ENCODE measurements at places on chromosomes 4 and X.

DNA sequence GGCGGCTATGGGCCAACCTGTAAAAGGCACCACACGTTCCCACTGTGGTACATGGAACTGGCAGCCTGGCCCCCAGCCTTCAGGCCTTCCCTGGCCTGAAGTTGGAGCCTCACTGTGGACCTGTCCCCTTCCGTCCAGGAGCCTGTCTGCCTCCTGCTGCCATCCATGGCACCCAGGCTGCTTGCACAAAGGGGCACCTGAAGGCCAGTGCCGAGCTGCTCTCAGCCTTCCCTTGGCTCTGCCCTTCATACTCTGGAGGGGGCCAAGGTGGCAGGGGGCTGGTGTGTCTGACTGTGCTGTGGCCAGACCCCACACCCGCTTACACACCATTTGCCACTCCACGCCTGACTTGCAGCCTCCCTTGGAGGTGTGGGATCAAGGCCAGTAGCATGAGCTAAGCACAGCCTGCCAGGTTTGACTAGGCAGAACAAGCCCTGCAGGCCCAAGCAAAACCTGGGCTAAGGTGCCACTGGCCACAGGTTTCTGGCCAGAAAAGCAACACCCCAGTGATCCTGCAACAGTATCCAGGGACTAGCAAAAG lies 17.3 kb upstream of the GIMD1 start:
- DNase-seq = no peak

DNA sequence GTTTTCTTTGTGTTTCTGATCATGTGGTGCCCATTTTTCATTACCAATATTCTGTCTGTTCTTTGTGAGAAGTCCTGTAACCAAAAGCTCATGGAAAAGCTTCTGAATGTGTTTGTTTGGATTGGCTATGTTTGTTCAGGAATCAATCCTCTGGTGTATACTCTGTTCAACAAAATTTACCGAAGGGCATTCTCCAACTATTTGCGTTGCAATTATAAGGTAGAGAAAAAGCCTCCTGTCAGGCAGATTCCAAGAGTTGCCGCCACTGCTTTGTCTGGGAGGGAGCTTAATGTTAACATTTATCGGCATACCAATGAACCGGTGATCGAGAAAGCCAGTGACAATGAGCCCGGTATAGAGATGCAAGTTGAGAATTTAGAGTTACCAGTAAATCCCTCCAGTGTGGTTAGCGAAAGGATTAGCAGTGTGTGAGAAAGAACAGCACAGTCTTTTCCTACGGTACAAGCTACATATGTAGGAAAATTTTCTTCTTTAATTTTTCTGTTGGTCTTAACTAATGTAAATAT lies 110.4 kb downstream of the IL13RA2 start:
- DNase-seq = no peak

GRCh38 chr4:97396097-97396496 lies 747.2 kb downstream of the STPG2 start:
- DNase-seq = peak; percentile 71

DNA sequence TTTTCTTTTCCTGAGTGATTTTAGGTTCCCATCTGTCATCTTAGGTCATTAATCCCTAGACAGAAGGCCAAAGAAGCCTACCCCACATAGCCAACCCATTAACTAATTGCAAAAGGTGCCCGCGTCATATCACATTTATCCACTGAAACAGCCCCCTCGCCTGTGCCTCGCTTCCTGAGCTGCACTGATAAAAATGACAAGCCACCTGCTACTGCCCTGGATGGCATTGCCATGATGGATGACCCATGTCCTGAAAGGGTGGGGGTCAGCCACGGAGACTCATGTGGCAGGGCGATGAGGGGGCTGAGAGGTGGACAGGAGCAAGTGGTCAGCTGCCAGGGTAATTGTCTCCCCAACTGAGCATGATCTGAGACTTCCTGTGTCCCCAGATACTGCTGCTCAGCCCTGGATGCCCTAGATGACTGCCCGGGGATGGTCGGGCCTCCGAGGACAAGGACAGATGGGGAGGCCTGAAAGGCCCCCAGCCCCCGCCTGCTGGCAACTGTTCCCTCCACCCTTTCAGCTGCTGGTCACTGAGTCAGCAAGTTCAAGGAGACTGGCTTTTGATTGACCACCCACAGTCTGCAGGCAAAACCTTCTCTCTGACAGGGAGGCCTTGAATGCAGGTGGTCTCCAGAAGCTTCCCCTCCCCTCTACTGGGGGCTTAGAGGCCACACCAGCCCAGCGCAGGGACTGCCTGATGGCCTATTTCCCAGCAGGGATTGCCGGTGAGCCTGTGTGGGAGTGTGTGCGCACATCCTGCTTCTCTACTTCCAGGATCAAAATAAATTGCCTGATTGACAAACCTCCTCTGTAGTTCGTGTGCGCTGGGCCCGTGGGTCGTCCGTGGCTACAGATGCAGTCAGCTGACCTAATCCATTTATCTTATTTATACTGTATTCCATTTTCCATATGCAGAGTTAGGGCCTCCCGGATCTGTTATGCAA lies 496.3 kb downstream of the BCOR start:
- DNase-seq = no peak

GRCh38 chrX:19046343-19047215 lies 62.7 kb upstream of the PHKA2 start:
- peak; percentile 35 for DNase-seq

DNA sequence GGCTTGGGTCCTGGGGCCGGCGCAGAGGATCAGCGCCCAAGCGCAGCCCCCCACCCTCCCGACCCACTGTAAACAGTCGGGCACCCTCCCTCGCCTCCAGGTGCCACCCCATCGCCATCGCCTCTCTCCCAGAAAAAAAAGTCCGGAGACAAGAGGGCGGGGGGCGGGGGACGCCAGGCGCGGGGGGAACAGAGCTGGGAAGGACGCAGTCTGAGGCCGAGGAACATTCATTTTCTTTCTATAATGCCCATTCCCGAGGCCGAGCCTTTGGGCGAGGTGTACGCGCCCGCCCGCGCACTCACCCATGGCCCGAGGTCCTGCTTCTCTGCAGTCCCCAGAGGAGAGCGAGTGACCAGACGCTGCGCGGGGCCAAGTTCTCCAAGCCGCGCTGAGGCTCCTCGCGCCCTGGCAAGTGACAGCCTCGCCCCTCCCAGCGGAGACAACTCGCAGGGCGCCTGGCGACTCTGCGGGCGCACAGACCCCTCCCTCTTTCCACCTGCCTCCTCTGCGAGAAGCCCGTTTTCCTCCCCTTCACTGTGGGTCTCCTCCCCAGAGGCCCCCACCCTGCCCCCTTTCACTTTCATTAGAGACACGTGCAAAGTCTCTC lies 63.5 kb upstream of the WDR17 start:
- DNase-seq = no peak

DNA sequence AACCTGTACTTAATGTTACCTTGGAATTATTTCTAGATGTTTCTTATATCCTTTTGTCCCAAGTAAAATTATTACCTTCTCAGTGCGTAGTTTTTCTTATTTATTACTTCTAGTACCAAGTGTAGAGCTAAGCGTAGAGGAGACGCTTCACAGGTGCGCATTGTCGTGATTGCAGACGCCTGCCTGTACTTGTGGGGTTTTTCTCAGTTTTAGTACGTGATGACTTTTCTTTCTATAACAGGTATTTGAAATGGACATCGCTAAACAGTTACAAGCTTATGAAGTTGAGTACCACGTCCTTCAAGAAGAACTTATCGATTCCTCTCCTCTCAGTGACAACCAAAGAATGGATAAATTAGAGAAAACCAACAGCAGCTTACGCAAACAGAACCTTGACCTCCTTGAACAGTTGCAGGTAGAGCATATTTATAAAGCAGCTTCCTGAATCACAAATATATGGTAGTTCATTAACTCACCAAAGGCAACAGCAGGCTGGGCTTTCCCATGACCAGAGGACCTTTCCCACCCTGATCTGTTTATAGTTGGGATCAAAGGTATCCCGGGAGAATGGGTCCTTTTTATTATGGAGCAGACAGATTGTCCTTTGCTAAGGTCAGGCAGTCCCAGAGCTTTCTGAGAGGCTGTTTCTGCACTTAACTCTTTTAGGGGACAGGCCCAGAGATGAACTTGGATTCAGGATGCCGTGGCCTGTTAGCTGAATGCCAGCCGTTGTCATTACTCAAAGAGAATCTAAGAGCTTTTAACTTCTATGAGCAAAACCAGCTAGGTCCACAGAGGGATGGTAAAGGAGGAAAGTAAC lies 172.9 kb downstream of the PTTG2 start:
- DNase-seq = no peak

GRCh38 chr4:163200727-163201349 lies 34.1 kb upstream of the NAF1 start:
- DNase-seq = no peak

DNA sequence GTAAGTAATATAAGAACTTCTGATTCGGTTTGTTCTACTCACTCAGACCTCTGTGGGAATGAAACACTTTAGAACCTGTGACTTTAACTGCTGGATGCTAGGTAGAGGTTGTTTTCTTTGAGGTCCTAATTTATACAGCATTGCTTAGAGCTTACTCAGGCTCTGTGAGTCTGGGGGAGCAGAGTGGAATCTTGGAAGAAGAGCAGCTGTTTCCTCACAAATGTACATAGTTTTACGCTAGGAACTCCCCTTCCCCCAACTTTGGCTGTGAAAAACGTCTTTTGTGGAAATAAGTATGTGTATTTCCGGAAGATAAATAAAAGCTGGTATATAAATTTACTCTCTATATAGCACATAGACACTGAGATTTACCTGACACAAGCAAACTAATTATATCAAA lies 141.4 kb downstream of the NAA11 start:
- DNase-seq = no peak

- DNase-seq = peak; percentile 72
Observed at GRCh38 chr4:83850435-83850834, 314.5 kb downstream of the GPAT3 start.

GRCh38 chr4:85603437-85604336 lies 128.7 kb downstream of the ARHGAP24 start:
- peak; percentile 19 for DNase-seq

GRCh38 chrX:19382555-19383145 lies 38.9 kb downstream of the PDHA1 start:
- peak; percentile 11 for DNase-seq

DNA sequence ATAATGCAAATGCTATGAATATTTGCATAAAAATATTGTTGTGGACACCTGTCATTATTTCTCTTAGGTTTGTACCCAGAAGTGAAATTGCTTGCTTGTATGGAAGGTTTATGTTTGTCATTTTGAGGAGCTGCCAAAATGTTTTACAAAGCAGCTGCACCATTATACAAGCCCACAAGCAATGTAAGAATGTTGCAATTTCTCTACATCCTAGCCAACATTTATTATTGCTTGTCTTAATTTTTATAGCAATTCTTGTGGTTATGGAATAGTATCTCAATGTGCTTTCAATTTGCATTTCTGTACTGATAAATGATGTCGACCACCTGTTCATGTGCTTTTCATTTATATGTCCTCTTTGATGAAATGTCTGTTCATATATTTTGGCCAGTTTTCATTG lies 18.7 kb upstream of the RBMX start:
- DNase-seq = no peak

- no peak for DNase-seq
Observed at GRCh38 chr4:1599491-1600210, 84.5 kb downstream of the FAM53A start.

DNA sequence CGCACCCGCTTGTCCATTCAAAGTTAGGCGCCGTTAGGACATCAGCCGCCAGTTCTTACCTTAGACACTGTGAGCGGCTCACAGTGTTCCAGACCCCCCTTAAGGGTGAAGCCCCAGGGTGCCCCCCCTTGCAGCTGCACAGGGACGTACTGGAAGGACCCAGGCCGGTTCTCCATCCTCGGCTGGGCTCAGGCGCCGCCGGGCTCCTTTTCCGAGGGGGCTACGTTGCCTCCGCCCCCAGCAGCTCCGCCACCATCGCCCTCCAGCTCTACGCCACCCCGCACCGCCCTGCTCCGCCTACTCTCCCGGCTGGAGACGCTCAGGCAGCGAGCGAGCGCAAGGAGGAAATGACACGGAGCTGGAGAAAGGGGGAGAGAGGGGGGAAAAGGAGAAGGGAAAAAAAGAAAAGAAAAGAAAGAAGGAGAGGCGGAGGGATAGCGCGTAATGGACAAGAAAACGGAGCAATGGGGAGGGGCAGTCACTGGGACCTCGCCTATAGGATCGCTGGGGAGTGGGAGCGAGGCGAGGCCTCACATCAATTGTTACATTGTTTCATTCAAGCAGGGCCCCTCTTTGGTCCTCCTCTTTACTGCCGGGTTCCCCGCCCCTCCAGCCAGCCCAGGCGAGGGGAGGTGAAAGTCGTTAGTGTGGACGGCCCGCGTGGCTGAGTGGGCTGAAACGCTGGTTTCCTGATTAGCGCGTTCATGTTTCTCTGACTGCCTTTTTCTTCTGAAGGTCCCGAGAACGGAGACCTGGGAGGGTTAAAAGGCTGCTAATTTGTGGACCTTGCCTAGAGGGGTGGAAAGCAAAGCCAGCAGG lies at the start of gene SHROOM4:
SHROOM4 (minus strand) TSS at position 352 of the 819 bp plus-strand sequence; CDS start at position 176, 176 bp downstream.
- peak; percentile 72 for DNase-seq

DNA sequence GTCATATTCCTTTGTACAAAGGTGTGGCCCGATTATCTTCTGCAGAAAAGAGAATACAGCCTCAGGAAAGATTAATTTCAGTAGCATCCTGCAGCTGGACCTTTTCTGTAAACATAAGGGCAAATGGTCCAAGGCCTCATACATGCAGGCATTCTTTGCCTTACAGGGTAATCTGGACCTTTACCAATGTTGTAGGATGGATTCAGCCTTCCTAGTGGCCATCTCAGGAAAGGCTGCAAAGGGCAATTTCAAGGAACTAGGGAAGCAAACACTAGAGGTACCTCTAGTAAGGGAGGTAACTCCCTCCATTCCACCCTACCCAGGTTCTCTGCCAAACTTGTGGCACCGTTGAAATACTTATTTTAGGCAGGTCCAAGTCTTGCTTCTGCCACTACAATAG lies 43.0 kb downstream of the UGT2B28 start:
- DNase-seq = no peak

DNA sequence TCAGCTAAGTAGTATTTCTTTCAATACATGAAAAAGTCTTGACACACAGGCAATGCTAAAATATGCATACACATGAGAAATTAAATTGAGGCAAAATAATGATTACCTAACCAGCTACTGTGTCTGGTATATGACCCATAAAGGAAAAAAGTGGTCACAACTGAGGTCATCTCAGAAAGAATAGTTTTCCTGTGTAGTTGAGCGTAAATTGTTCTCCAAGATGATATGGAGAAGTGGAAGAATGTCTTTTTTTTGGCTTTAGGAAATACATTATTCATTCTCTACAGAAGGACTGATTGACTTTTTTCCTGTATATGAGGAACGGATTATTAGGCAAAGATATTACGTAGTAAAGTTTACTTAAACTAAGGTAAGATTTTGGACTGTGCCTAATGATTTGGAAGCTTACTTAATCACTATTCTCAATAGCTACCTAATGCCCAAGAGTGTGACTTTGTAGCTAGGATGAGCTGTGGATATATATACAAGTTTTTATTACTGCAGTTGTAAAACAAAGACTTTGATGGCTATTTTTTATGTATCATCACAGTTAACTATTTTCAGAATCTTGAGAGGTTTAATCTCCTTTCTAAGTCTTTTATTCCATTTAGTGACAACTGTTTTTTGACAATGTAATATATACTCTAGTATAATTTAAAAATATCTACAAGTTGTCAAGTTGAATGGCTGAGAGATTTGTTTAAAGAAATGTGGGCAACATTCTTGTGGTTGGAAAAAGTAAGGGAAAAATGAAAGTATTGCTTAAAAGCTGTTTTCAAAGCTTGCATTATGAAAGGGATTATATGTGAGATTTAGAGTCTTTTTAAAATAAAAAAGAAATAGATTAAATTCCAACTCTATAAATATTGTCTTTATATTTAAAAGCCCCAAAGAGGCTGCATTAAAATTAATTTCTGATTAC lies 100.2 kb downstream of the PDLIM5 start:
- DNase-seq = peak; percentile 58

Data from astrocyte of the spinal cord (primary cell).